ENCODE measurements at places on chromosomes 5 and 9. TPM values are rescaled to one million over a fixed set of nuclear protein-coding genes. Genes with fewer than 3 reads are reported as not detected.

GRCh38 chr5:96434201-96434645, 1.2 kb upstream of the PCSK1 start:
- peaks cover 11% of the 10 kb centered on the region for H3K27me3 ChIP-seq
- H3K27ac ChIP-seq, result no peak overlapping the region
- no peaks in the 10 kb centered on the region for H3K36me3 ChIP-seq

- no peak overlapping the region for H3K27ac ChIP-seq
- peaks cover 8% of the 10 kb centered on the region for H3K27me3 ChIP-seq
- peak overlapping the region; percentile 67 for H3K4me3 ChIP-seq
- H3K36me3 ChIP-seq, result no peaks in the 10 kb centered on the region
Observed at GRCh38 chr5:50967563-50968355, 301.3 kb downstream of the PARP8 start.

GRCh38 chr5:67287510-67288268, 91.1 kb upstream of the CD180 start:
- peaks cover 15% of the 10 kb centered on the region for H3K4me1 ChIP-seq
- no peak for DNase-seq
- no peak overlapping the region for H3K27ac ChIP-seq
- no peak overlapping the region for H3K4me3 ChIP-seq
- H3K36me3 ChIP-seq, result no peaks in the 10 kb centered on the region

DNA sequence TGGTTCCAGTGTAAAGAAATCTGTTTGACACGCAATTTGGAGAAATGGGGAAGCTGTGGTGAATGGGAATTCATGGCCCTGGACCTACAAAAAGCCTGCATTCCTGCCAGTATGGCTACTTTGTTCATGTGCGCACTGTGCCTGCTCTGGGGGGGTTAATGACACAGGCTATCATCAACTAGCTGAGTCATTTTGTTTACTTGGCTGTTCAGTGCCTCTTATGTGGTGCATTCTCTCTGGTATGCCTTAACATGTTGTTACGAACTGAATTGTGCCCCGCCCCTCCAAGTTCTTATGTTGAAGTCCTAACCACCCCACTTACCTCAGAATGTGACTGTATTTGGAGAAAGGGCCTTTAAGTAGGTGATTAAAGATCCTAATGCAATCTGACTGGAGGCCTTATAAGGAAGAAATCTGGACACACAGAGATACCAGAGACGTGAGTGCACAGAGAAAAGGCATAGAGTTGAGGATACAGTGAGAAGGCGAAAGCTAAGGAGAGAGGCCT, 20.4 kb upstream of the UBAP1 start:
- H3K4me1 ChIP-seq, result no peaks in the 10 kb centered on the region
- no peak for DNase-seq
- no peak overlapping the region for H3K27ac ChIP-seq
- H3K27me3 ChIP-seq, result no peaks in the 10 kb centered on the region
- no peak overlapping the region for H3K4me3 ChIP-seq

DNA sequence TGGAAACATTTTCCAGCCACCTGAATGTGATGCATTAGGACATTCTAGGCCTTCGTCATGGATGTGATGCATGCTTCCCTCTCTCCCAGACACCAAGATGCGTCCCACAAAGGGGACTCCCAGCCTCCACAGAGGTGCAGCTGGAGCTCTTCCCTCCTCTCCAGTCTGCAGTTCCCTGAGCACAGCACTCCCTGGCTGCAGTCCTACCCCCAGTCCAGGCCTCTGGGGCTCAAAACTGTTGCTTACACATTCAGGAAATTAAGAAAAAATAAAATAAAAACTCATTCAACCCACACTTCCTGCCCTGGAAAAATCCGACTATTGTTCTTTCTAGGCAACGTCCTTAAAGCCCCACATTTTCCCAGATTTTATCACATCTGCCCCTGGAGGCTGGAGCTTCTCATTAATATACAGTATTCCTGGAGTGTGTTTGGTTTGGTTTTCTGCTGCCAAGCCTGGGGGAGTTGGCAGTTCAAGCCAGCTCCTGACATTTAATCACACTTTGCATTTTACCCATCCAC, 78.4 kb upstream of the ICE1 start:
- no peak overlapping the region for H3K27ac ChIP-seq
- peaks cover 3% of the 10 kb centered on the region for H3K4me1 ChIP-seq
- H3K36me3 ChIP-seq, result no peaks in the 10 kb centered on the region
- no peak for DNase-seq
- no peaks in the 10 kb centered on the region for H3K27me3 ChIP-seq
- H3K4me3 ChIP-seq, result no peak overlapping the region

DNA sequence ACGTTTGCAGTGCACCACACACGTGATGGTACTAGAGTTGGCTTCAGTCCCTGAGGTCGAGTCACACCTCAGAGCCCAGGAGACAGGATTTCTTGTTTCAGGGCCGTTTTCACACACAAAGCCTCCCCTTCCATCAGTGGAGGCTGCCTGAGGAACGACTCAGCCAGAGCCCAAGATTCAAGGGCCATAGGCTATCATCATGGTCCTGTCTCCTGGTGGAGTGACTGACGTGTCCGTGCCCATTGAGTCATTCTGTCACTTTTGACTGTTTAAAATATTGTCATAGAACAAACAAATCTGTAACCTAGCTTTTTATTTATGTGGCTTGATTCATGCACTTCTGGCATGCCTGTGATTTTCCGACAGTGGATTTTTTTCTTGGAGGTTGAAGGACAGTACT, 28.3 kb downstream of the CAMK2A start:
- H3K27me3 ChIP-seq, result no peaks in the 10 kb centered on the region
- no peak overlapping the region for H3K4me3 ChIP-seq
- H3K36me3 ChIP-seq, result no peaks in the 10 kb centered on the region
- DNase-seq, result no peak

DNA sequence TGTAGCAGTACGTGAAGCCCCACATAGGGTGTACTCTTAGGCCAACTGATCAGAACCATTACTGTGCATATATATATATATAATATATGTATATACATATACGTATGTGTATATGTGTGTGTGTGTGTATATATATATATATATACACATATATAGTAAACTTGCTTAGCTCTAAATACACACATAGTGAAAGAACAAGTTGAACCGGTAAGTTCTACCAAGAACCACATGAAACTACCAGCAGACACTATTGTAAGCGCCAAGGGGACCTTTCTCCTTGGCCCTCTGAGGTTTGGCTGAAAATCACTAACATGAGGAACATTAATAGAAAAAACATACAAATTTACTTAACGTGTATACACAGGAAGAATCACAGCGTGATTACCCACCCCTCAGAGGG, 1.8 kb upstream of the TARS1 start:
- peaks cover 27% of the 10 kb centered on the region for H3K4me1 ChIP-seq
- H3K27ac ChIP-seq, result no peak overlapping the region
- no peaks in the 10 kb centered on the region for H3K27me3 ChIP-seq
- peak overlapping the region; percentile 96 for H3K4me3 ChIP-seq
- DNase-seq, result no peak

- H3K4me3 ChIP-seq, result no peak overlapping the region
- no peak for DNase-seq
- peak overlapping the region; percentile 89 for H3K27ac ChIP-seq
Observed at GRCh38 chr9:94949370-94949769, 222.9 kb downstream of the AOPEP start.

DNA sequence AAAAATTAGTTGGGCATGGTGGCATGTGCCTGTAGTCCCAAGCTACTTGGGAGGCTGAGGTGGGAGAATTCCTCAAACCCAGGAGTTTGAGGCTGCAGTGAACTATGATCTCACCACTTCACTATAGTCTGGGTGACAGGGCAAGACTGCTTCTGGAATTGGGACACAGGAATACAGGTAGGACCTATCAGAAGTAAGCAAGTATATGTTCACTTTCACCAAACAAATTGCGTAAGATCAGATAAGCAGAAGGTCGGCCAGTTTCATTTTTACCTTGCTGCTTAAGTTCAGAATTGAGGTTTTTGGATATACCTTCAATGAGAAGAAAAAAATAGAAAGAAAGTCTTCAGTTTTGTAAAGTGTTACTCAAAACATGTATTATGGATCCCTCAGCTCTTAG, 171.7 kb downstream of the MAT2B start:
- H3K27ac ChIP-seq, result no peak overlapping the region
- no peak overlapping the region for H3K4me3 ChIP-seq
- DNase-seq, result no peak
- no peaks in the 10 kb centered on the region for H3K4me1 ChIP-seq

GRCh38 chr5:79297661-79298060, 61.7 kb downstream of the JMY start:
- no peak overlapping the region for H3K27ac ChIP-seq
- peaks cover 15% of the 10 kb centered on the region for H3K36me3 ChIP-seq
- no peak overlapping the region for H3K4me3 ChIP-seq
- no peaks in the 10 kb centered on the region for H3K27me3 ChIP-seq

- no peak overlapping the region for H3K27ac ChIP-seq
- no peaks in the 10 kb centered on the region for H3K27me3 ChIP-seq
- H3K4me3 ChIP-seq, result no peak overlapping the region
- peaks cover 9% of the 10 kb centered on the region for H3K4me1 ChIP-seq
Observed at GRCh38 chr5:149273950-149274349, 2.3 kb downstream of the AFAP1L1 start.

GRCh38 chr5:148853868-148854267, 27.5 kb downstream of the ADRB2 start:
- DNase-seq, result no peak
- peaks cover 6% of the 10 kb centered on the region for H3K4me1 ChIP-seq
- no peaks in the 10 kb centered on the region for H3K36me3 ChIP-seq
- H3K27me3 ChIP-seq, result no peaks in the 10 kb centered on the region
- H3K27ac ChIP-seq, result no peak overlapping the region
- H3K4me3 ChIP-seq, result no peak overlapping the region

DNA sequence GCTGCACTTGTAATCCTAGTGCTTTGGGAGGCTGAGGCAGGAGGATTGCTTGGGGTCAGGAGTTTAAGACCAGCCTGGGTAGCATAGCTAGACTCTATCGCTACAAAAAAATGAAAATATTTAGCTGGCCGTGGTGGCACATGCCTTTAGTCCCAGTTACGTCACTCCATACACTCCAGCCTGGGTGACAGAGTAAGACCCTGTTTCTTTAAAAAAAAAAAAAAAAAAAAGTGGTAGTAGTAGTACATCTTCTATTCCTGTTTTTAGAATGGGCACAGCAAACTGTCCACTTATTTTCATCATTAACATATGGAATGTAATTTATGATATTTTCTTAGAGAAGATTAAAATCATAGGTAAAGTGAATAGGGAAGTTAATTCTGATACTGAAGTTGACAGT, 48.2 kb downstream of the TRIO start:
- H3K4me3 ChIP-seq, result peak overlapping the region; percentile 35
- peaks cover 97% of the 10 kb centered on the region for H3K4me1 ChIP-seq
- no peak for DNase-seq
- peak overlapping the region; percentile 96 for H3K27ac ChIP-seq
- H3K36me3 ChIP-seq, result no peaks in the 10 kb centered on the region

DNA sequence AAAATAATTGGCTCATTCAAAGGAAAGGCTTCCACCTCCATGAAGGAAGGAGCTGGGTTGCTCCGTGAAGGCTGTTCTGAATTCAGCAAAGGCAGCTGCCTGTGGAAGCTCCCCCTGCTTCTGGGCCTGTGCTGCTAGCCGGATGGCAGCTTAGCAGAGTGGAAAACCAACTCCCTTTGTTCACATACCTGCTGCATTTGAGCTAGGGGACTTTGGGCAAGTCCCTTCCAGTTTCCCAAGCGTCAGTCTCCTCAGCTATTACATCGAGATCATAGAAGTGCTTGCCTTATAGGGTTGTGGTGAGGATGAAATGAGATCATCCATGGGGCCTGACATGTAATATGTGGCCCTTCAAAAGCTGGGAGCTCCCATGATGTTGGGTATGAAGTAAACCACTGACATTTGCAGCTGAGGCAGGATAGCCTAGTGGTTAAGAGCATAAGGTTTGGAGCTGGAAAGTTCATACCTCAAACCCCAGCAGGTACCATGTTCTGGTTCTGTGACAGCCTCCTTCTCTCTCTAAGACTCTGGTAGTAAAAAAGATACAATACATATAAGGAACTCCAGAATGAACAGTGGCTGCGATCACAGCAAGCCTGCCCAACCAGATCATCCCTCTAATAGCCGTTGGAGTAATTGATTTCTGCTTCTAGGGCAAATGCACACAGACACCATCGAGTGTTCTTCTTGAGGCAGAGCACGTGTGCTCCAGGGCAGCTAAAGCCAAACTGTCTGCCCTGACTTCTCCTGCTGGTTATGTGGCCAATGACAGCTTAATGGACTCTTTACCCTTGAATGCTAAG, 11.0 kb upstream of the DENND1A start:
- DNase-seq, result no peak
- H3K4me3 ChIP-seq, result no peak overlapping the region
- H3K4me1 ChIP-seq, result no peaks in the 10 kb centered on the region
- H3K27ac ChIP-seq, result no peak overlapping the region
- H3K27me3 ChIP-seq, result no peaks in the 10 kb centered on the region
- H3K36me3 ChIP-seq, result no peaks in the 10 kb centered on the region

GRCh38 chr5:111572561-111572960, 60.2 kb upstream of the STARD4 start:
- no peaks in the 10 kb centered on the region for H3K27me3 ChIP-seq
- no peaks in the 10 kb centered on the region for H3K4me1 ChIP-seq
- no peak overlapping the region for H3K27ac ChIP-seq
- H3K4me3 ChIP-seq, result no peak overlapping the region
- H3K36me3 ChIP-seq, result no peaks in the 10 kb centered on the region
- DNase-seq, result no peak

DNA sequence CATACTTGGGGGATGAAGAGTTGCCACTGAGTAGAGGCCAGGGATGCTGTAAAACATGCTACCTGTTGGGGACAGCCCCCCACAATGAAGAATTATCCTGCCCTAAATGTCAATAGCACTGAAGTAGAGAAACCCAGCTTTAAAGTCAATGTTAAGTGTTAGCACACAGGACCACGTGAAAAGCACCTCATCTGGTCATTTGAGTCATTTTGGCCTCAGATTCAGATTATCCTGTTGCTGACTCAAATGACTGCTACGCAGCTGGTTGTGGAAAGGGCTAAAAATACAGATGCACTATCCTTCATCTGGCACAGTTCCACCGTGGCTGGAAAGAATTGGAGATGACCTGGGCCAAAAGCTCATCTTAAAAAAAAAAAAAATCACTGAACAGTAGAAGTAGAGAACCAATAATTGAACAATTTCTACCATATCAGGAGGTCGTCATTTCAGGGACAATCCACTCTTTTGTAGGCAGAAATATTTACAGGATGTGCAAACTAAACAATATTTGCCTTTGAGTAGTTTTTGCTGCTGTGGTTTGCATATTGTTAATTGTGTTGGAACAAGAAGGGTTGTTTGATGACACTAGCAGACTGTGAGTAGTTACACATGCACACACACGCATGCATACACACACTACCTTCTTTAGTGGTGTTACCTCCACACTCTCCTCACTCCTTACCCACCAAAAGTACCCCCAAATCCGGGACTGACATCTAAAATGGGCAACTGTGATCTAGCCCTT, 195.3 kb upstream of the KLF9 start:
- no peak for DNase-seq
- H3K36me3 ChIP-seq, result no peaks in the 10 kb centered on the region
- no peak overlapping the region for H3K4me3 ChIP-seq
- H3K27me3 ChIP-seq, result no peaks in the 10 kb centered on the region

EXOC3 gene
- total RNA-seq, result 79.7 TPM

ANKRD18A gene
- not detected for total RNA-seq

IFNB1 gene
- total RNA-seq, result not detected

GPX3 gene
- total RNA-seq, result 1,874 TPM

ADGRD2 gene
- total RNA-seq, result not detected

DRD1 gene
- total RNA-seq, result 0.99 TPM

FAM151B gene
- total RNA-seq, result 7.4 TPM
